NAMALWA (cell line): ENCODE measurements at places on chromosomes 11 and 22.

DNA sequence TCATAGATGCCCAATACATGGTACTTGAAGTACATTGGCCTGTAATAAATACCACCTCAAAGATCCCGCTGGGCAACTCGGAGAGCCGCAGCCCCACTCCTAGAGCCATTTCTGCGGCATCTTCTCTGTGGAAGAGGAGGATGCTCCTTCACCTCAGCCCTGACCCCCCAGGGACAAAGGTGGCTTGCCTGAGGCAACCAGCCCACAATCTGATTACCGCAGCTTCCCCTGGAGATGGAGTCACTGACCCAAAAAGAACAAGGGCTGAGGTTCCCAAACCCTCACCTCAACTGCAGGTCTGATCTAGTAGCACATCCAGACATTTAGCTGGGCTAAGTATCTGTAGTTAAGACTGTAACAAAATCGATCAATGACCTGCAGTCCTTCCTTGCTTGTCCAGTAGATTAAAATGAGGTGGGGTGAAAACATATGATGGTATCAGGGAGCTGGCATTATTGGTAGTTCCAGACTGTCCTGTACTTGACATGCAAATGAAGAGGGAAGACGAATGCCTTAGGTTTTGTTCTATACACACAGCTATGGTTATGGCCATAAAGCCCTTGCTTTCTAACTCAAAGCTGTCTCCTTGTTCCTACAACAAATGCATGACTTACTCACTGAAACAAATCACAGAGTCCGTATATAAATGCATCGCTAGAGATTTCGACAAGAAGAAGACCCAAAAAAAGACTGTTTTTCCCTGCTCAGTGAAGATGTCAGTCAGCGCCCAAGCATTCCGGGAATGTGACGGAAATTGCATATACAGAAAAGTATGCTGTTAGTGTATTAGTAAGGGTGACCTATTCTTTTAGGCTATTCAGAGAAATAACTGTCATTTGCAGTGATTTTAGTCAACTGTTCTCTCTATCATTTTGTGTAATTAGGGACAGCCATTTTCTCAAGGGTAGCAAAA, 33.7 kb downstream of the C11orf71 start:
- DNase-seq = no peak

- no peak for DNase-seq
Observed at GRCh38 chr22:45880716-45881523, 96.0 kb downstream of the WNT7B start.

- no peak for DNase-seq
Observed at GRCh38 chr11:10504490-10504889, 36.5 kb downstream of the RNF141 start.

DNA sequence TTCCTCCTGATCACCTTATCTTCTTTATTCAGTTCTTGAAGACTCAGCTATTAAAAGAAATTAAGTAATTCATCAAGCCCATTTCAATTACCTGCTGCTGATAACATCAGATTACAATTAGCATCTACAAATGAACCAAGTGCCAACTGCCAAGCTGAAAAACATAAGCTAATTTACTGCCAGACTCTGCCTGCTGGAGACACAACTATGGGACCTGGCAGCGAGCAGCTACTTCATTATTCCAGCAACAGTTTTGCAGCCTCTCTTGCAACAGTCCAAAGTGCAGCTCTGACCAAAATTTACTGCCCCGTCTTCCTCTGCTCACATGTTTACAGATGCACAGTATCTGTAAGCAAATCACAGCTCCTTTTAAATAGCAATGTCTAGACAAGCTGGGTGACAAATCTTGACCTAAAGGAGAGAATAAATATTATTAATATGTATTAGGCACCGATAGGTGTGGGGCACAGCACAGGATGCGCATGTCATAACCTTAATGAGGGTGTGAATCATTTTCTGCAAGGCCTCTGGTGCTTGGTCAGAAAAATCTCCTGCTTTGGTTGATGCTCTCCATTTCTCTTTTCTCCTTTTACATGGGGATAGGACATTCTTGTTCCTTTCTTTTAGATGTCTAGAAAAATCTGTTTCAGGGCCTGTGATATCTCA, 232.2 kb upstream of the PITPNB start:
- no peak for DNase-seq

- DNase-seq = no peak
Observed at GRCh38 chr22:50281957-50282356, 11.8 kb upstream of the MAPK11 start.

DNA sequence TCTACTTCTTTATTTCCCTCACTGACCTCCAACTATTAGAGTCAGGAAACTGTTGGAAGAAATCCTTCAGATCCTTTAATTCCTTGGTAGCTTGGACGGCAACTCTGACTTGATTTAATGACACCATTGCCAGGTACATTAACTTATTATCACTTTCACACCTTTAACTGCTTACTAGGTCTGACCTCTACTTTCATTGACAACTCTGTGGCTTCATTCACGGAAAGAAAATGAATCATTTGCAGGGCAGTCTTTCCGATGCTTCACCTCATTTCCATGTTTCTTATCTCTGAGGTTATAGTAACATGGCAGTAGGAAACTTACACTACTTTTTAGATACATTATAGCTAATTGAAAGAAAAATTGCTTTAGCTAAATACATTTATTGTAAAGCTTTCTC, 82.6 kb upstream of the PDGFD start:
- no peak for DNase-seq

DNA sequence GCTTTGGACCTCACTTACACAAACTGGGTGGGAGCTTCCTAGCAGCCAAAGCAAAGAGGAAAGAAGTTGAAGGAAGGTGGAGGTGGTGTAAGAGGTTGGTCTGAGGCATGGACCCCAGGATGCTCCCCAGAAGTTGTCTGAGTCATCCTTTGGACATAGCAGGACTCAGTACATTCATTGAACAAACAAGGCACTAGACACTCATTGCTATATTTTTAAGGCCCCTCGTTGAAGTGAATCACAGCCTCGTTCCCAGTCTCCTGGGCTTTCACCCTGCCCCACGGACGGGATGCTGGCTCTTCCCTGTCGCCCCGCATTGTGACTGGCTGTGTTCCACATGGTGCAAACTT, 95.9 kb upstream of the FGF3 start:
- no peak for DNase-seq

- no peak for DNase-seq
Observed at GRCh38 chr11:60753309-60753708, 3.4 kb upstream of the MS4A15 start.

- no peak for DNase-seq
Observed at GRCh38 chr22:27883656-27884350, 35.3 kb downstream of the PITPNB start.

GRCh38 chr22:50148991-50149721, 21.4 kb upstream of the PANX2 start:
- DNase-seq = peak; percentile 80

DNA sequence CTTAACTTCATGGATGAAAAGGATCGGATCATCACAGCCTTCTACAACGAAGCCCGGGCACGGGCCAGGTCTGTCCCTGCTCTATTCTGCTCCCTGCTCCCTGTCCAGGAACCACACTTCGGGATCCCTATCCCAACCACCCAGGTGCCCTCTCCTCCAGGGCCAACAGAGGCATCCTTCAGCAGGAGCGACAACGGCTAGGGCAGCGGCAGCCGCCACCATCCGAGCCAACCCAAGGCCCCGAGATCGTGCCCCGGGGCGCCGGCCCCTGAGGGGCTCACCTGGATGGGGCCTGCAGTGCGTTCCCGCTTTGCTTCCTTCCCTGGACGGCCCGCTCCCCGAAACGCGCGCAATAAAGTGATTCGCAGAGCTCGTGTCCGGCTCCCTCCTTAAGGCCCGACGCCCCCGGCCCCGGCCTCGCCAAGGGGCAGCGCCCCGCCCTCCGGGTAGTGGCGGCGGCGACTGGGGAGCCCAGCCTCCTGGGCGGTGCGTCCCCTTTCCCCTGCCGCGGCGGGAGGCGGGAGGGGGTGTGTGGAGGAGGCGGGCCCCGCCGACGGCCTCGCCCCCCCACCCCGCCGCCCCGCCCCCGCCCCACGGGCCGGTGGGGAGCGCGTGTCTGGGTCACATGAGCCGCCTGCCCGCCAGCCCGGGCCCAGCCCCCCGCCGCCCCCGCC, at the start of gene VEGFB:
VEGFB (plus strand) TSS at position 672 of the 674 bp plus-strand sequence. CDS start 250 bp downstream, outside the sequence.
- peak; percentile 72 for DNase-seq

DNA sequence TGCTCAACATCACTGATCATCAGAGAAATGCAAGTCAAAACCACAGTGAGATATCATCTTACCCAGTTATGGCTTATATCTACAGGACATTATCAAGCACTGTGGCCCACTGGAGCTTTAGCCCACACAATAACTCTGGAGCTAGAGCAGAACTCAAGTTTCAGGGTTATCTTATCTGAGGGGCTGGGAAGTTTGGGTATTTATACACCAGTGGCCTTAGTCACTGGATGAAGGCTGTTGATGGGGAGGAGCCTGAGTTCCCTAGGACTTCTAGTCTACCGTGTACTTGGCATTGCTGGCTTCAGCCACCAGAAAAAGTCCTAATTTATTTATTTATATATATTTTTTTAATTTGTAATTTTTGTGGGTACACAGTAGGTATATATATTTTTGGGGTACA, 19.3 kb downstream of the HSD17B12 start:
- no peak for DNase-seq

DNA sequence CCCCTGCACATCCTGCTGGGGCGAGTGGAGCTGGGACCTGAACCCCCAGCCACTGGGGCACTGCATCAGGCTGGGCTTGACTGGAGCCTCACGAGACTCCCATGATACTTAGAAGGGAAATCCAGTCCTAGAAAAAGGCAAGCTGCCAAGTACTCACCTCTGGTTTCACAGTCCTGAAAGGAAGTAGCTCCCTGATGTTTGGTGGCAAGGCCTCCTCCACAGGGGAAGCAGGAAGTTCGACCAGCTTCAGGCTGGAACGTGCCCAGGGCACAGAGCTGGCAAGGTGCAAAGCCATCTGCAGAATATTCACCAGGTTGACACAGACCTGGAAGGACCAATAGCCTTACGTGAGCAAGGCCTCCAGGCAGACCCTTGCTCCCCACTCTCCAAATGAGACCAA, 26.8 kb upstream of the NRIP3 start:
- DNase-seq = no peak

- no peak for DNase-seq
Observed at GRCh38 chr11:46315783-46316563, 31.3 kb upstream of the DGKZ start.

DNA sequence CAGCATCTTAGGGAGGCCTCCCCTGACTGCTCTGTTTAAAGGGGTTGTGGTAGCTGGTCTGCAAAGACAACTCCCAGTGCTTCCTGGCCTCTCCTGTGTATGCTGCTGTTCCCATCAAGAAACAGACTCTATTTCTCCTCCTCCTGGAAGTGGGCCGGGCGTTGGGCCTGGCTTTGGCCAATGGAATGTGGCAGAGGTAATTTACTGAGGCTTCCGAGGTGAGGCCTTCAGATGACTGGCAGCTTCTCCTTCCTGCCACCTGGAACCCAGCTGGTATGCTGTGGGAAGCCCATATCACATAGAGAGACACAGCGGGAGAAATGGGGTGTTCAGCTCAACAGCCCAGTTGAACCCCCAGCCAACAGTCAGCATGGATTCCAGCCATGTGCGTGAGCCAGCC, 25.1 kb upstream of the EIF3D start:
- no peak for DNase-seq

GRCh38 chr11:33906484-33907186, 14.8 kb upstream of the LMO2 start:
- DNase-seq = no peak

GRCh38 chr11:27254744-27255446, 108.1 kb downstream of the CCDC34 start:
- DNase-seq = no peak

- DNase-seq = no peak
Observed at GRCh38 chr22:43007519-43008102, 7.3 kb downstream of the PACSIN2 start.

- no peak for DNase-seq
Observed at GRCh38 chr11:110435780-110436717, 6.3 kb downstream of the FDX1 start.

- no peak for DNase-seq
Observed at GRCh38 chr11:124222407-124222806, 18.5 kb upstream of the OR8G1 start.

DNA sequence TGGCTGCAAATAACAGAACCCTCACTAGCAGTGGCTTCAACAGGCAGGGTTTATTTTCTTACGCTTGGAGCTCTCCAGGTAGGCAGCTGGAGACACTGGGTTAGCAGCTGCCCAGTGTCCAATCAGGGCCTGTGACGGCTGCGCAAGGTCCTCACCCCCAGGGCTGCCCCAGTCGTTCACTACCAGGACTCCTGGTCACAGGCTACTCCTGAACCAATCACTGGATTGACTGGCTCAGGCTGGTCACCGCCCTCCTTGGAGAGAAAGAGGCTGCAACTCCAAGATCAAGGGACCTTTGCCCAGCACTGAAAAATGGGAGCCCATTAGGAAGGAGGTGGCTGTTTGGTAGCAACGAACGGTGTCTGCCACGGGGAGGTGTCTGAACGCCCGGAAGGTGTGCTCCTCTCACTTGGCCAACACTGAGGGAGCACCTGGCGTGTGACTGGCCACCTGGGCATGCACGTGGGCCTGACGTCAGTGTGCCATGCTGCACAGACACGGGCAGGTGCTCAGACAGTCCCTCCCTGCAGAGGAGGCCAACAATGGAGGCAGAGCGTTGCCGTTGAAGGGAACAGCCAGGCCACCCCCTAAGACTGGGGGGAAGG, 5.1 kb downstream of the ARSA start:
- DNase-seq = no peak

DNA sequence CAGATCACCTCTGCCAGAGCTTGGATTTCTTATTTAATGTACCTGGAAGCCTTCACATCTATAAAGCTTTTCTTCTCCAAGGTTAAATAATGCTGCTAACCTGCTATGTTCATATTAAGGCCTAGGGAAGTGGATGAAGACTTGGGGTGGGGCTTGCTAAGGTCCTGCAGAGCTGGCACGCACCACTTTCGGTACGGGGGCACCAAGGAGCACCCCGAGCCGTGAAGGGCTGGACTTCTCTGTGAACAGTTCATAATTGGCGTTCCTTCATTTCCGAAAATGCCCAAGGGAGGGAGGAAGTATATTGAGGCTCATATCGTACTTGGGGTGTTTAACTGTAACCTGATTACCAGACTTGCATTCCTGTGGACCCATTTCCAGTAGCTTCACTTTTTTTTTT, 59.6 kb downstream of the ST14 start:
- no peak for DNase-seq
